Urinary bladder (tissue), 4 donors: ENCODE measurements at places on chromosomes 3 and 15. TPM values are rescaled to one million over a fixed set of nuclear protein-coding genes. Genes with fewer than 3 reads are reported as not detected.

DNA sequence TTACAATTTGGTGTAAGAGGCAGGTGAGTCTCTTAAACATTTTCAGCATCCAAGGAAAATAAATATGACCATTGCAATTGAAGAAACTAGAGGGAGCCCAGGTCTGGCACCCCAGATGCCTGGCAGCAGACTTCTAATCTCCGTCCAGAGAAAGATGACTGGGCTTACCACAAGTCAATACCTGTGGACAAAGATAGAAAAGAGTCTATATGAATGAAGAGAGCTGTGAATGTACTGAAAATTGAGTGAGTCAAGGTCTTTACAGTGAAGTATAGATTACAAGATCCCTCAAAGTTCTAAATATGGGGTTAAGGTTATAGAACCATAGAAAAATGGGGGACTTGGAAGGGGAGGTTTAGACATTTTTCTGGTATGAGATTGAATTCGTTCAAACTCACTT, 827.4 kb upstream of the NR2F2 start:
- no peak for DNase-seq

DNA sequence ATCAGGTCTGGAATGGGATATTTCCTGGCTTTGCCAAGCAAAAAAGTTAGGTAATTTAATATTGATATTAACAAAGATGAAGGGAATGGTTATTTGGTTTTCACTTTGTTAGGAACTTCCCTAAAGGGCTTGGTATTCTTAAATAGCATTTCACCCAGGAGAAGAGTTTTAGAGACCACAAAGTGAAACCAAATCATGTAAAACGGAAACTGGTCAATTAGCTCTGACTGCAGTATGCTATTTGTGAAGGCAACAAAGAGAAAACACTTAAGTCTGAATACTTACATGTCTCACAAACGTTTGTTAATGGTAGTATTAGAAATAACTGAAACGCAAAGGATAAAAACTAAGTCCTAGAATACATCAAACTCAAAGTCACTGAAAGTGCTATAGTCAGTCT, 32.4 kb upstream of the SETMAR start:
- DNase-seq, result no peak

The EPHB3 gene
- total RNA-seq, result 28.0 TPM

The CHRM5 gene
- 0.48 TPM for total RNA-seq

DNA sequence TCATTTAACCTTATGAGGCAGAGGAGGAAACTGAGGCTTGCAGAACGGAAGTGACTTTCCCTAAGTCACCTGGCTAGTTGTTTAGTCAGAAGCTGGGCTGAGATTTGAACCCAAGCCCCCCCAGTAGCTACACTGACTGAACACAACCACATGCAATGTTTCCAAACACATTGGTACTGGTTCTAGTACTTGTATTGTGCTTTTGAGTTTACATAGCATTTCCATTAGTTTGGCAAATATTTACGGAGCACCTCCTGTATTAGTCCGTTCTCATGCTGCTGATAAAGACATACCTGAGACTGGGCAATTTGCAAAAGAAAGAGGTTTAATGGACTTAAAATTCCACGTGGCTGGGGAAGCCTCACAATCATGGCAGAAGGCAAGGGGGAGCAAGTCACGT, 56.3 kb upstream of the ITGA11 start:
- no peak for DNase-seq

DNA sequence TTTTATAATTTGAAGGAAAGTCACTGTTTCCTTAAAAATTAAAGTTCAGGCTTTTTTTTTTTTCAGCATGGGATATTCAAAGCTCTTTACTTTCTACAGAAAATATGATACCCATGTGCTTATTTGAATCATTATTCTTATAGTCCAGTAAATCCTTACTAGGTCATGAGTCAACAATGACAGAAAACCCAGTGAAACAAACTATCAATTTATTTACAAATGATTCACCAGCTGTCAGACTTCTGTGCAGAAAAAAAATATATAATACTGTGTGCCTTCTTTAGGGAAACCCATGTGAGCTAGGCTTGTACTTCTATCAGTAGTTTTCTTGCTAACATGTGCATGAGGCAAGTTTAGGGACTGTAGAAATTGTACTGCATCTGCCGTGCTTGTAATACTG, 1.2 kb downstream of the ACP3 start:
- no peak for DNase-seq
